NCI-H460 (cell line): ENCODE measurements at places on chromosomes 1 and 21. TPM values are rescaled to one million over a fixed set of nuclear protein-coding genes. Genes with fewer than 3 reads are reported as not detected.
A peak's percentile ranks its signal among the peaks of the same experiment; 100 is the strongest.

DNA sequence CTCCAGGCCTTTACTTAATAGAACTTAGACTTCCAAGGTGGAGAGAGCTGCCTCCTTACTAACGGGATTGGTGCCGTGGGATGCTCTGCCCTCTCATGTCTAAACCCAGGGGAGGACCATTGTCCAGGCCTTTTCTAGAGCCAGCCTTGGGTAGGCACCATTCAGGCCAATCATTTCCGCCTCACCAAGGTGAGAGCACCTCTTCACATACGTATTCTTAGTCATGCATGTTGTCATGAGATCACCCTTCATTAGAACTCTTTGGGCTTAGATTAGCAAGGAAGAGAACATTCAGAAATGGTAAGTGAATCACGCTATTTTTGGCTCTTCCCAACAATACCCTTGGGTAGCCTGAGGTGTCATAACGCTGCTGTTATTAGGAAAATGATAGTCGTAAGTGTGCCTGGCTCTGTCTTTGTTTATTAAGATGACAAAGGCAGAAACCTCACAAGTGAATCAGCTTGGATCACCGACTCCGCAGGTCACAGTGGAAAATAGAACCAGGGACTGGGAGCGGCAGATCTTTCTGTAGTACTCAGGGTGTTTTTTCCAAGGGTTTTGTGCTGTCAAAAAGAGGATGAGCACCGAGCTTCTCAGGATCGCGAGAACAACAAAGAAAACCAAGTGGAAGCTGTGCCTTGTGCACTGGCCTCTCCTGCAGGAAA is 55.0 kb downstream of the HUNK start:
- no peak for DNase-seq

DNA sequence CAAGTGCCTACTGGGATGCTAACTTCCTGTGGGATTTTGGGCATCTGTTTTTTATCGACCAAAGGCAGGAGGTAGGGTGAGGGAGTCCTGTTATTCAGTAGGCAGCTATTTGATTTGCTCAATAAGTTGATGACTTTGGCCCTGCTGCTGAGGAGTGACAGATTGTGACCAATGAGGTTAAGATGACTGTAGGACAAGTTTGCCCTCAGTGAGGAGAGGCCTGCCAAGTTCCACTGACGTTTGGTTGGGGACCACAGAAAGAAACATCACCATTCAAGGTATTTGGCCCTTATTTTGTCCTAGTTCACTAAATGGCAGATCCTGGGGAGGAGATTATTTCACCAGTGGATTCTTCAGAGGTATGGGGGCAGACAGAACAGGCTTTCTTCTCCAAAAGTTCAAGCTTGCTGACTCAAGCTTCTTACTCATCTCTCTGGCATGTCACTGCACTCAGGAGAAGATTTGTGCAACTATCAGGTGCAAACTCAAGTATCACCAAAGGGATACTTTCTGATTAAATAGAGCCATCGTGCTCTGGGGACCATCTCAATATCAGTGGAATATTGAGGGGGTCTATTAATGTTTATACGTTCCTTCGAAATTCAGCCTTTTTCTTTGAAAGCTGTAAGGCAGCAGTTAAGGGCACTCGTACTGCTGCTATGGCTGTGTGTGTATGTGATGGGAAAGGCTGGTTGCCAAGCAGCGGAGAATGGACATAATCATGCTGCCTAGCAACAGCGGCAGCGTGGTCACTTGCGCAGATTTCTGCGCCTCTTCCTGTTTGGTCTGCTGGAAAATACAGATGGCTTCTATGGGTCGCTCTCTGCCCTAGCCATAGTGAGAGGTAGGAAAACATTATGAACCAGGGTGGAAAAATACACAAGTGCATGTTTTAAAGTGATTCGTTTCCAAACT is 78.7 kb downstream of the PBX1 start:
- peak; percentile 47 for DNase-seq

DNA sequence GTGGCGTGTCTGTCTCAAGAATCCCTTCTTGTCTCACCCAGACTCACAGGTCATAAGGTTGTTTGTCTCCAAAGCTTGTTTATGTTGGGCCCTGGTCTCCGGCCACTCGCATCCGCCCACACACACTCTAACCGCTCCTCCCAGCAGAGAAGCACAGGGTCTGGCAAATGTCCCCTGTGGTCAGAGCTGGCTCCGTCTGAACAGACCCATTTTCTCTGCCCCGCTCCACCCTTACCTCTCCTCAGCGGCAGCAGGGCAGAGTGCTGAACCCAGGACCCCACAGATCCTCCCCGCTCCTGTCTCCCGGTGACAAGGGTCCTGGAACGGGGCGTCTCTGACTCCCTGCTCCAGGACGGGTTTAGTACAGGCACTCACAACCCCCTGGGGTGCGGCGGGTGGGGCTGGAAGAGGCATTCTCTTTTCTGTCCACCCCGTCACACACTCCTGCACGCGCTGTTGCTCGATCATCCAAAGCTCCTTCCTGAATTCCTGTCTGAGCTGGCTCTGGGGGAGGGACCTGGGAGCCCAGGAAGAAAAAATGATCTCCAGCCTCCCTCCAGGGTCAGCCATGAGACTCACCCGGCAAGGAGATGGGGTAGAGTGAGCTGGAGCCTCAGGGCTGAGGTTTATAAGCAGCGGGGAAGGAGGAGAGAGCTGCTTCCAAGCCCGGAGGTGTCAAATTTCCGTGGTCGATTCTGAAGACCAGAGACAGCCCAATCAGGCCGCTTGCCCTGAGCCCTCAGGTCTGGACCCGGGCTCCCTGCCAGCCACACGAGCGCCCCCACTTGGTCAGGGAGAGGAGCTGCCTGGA is at the start of gene S100A13:
S100A13 (minus strand) TSS at position 602 of the 811 bp plus-strand sequence. CDS start 1,033 bp downstream, outside the sequence.
- DNase-seq = peak; percentile 87

DNA sequence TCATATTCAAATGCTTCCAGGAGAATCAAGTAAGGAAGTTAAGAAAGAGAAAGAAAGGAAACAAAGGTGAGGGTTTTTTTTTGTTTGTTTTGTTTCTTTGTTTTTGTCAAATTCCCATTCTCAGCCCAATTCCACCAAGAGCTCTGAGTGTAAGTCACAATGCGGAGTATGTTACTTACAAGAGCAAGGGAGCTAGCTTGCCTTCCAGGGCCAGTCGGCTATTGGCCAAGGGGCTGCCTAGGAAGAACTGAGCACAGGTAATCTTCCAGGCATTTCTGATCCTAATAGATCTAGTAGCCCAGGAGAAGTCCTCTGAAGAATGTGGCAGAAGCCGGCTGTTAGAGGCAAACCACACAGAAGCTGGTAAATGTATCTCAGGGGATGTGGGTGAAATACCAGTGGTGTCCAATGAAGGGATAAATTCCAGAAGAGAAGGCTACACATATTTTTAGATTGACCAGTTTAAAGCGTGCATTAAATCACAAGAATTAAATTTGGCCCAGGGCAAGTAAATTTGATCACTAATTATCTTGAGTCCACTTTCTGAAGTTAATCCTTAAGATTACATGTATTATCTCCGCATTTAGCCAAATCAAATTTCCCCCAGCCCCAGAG is 239.6 kb upstream of the ADAMTS5 start:
- DNase-seq = no peak

DNA sequence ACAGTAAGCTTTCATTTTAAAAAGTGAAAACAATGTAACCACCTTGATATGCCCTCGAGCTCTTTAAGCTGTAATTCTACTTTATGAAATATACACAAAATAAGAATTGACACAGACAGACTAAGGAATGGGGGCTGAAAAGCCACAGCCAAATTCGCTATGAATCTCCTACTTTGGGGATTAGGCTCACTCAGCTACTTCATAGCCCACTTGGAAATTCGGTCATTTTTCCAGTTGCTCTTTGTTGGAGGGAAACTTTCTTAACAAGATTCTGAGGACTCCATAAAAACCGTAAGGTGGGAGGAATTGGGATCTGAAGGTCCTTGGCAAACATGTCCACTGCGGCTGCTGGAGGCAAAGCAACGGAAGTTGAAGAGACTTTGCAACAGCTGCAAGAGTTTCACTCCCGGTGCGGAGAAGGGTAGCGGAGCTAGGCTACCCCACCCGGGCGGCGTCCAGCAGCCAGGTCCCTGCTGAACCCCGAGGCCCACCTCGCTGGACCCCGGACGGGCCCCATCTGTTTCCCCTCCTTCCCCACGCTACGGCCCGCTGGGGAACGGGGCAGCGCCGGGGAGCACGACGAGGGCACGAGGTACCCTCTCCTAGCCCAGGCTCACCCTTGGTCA is 634 bp downstream of the MYCBP start:
- DNase-seq = no peak

DNA sequence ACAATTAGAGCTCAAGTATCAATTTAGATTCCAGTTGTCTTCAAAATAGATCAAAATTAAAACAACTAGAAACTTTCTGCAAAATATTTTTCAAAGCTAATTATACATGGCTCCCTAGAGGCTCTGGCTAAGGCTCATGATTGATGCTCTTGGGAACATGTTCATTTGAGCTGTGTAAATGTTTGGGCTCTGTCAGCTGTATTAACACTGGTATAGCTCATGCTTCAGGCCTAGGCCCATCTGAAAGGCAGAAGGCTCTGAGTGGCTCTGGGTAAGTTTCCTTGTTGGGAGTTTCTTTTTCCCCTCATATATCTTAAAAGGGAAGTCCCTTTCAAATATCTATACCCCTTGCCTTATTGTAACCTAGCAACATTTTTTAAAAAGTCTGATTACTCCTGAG is 81.3 kb downstream of the UROD start:
- DNase-seq = no peak

- DNase-seq = no peak
These were observed 264.6 kb downstream of the HHIPL2 start for GRCh38 chr1:222283147-222283768.

GRCh38 chr1:21510885-21511578 is 1.8 kb downstream of the ALPL start:
- DNase-seq = no peak

DNA sequence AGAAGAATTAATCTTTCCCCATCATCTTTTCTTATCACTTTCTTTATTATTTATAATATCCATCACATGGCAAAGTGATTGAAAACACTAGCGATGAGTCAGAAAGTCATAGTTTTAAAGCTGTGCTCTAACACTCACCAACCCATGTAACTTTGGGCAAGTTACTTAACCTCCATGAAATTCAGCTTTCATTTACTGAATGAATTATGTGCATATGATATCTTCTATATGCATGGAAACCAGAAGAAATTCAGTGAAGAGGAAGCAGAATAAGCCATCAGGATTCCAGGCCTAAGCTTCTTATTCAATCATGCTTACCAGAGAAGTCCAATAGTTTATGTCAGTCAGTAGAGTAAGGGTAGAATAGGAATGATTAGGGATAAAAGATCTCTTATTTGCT is 300.1 kb downstream of the AGBL4 start:
- no peak for DNase-seq

- peak; percentile 91 for DNase-seq
These were observed 98.7 kb upstream of the RGS1 start for GRCh38 chr1:192476802-192477298.

GRCh38 chr21:22981819-22982218 is 1983.6 kb downstream of the NCAM2 start:
- DNase-seq = no peak

DNA sequence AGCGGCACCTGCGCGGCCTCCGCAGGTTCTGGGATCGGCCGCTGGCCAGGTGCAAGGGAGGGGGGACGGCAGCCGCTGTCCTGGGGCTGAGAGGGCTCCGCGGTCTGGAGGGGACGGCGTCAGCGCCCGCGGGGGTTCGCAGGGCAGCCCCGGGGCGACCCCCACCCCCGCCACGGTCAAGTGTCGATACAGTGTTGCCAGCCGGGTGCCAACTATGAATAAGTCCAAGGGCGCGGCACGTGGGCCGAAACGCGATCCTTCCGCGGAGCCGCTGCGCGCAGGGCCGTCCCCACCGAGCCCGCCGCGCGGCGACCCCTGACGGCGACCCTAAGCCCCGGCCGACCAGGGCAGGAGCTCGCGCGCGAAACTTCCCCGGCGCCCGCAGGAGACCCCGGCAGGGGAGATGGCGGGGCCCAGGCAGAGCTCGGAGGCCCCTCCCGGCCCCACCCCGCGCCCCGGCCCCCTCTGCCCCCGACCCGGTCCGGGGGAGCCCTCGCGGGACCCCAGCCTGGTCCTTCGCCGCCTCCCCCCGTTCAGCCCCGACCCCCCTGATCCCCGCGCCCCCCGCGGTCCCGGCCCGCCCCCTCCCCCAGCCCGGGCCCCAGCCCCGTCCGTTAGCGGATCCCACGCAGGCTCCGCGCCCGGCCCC is 586 bp upstream of the AGPAT3 start:
- peak; percentile 15 for DNase-seq

GRCh38 chr21:31713973-31714740 is 17.8 kb downstream of the SCAF4 start:
- DNase-seq = no peak

GRCh38 chr1:27130798-27131197 is 24.1 kb downstream of the SLC9A1 start:
- DNase-seq = no peak

DNA sequence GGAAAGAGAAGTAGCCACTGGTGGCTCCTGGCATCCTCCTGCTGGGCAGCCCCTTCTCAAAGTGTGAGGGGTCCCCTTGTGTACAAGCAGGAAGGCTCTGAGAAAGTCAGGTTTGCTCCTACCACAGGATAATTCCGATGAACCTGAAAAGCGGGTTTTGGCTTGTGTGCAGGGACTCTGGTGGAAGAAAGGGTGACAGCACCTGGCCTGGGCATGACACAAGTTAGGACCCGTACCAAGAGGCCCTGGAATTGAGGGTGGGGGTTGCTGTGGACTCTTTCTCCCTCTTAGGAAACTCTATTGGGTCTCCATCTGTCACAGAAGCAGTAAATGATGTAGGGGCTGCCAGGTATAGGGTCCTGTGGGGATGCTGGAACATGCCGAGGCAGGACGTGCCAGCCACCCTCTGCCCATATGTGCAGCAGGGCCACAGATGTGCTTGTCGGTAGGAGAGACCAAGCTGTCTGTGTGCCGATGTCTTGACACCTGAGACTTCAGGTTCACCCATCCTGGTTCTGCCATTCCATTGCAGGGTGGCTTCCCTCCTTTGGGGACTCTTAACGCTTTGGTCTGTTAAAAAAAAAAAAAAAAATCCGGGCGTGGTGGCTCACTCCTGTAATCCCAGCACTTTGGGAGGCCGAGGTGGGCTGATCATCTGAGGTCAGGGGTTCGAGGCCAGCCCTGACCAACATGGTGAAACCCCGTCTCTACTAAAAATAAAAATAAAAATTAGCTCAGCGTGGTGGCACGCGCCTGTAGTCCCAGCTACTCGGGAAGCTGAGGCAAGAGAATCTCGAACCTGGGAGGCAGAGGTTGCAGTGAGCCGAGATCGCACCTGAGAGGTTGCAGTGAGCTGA is 9.8 kb downstream of the C1orf35 start:
- DNase-seq = no peak

- no peak for DNase-seq
These were observed 39.6 kb downstream of the F3 start for GRCh38 chr1:94501935-94502334.

DNA sequence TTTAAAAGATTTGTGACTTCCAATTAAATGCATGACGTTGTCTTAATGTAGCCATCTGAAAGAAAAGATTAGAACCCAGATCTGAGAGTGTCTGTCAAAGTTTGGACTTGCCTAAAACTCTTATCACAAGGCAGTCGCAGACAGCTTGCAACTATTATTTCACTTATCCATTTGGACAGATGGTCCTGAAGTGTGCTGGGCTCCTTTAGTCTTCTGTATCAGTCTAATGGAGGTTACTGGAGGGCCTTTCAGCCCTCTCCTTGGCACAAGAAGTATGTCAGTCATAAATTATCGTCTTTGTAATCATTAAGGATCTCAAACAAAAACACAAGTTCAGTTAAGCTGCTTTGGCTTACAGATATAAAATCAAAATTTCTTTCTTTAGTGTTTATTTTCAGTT is 15.5 kb downstream of the PROX1 start:
- no peak for DNase-seq

GRCh38 chr1:184118046-184118445 is 66.5 kb downstream of the TSEN15 start:
- DNase-seq = no peak

Gene OR2G6
- total RNA-seq = not detected in 2 replicates

Gene MFN2
- 29.8 and 32.0 TPM in 2 replicates for total RNA-seq

Gene GRHL3
- total RNA-seq = 3.1 and 3.3 TPM in 2 replicates

Gene OR2AK2
- total RNA-seq = not detected in 2 replicates

Gene EPHB2
- 0.20 and 0.23 TPM in 2 replicates for total RNA-seq

Gene DIO1
- not detected in 2 replicates for total RNA-seq
